ENCODE measurements at places on chromosomes 1 and 21. TPM values are rescaled to one million over a fixed set of nuclear protein-coding genes. Genes with fewer than 3 reads are reported as not detected.

- DNase-seq: no peak
Observed at GRCh38 chr21:20270365-20271055, 727.7 kb upstream of the NCAM2 start.

- DNase-seq: peak; percentile 75
Observed at GRCh38 chr1:206725109-206725963, 40.6 kb downstream of the MAPKAPK2 start.

Gene CLEC20A
- total RNA-seq: not detected

GRCh38 chr1:221310180-221310579 lies 430.9 kb downstream of the HLX start:
- no peak for DNase-seq

Gene SAMD11
- total RNA-seq: 90.7 TPM

DNA sequence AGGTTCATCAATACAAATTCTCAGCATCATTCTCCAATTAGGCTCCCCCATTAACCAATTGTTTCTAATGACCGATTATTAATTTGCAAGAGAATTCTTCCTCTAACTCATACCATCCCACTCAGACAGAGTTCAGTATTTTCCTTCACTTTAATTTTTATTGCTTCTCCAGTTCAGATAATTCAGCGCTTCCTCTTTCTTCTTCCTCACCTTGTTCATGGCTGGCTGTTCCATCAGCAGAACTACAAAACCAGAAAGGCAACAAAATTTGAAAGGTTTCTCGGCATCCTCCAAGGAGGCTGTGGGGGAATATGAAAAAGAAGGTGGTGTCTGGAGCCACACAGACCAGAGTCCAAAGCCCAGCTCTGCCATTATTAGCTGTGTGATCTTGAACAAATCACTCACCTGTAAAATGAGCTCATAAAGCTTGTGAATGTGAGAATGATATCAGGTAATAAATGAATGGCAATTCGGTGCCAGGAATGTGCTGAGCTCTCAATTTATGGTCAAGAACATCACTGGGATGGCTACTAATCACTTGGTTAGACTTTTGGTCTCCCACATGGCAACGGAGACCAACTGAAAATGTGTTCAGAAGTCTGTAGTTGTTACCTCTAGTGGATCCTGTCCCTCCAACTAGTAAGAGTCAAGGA lies 11.7 kb upstream of the ZNF436 start:
- no peak for DNase-seq

Gene LMOD1
- 75.6 TPM for total RNA-seq

Gene VAV3
- 0.86 TPM for total RNA-seq

DNA sequence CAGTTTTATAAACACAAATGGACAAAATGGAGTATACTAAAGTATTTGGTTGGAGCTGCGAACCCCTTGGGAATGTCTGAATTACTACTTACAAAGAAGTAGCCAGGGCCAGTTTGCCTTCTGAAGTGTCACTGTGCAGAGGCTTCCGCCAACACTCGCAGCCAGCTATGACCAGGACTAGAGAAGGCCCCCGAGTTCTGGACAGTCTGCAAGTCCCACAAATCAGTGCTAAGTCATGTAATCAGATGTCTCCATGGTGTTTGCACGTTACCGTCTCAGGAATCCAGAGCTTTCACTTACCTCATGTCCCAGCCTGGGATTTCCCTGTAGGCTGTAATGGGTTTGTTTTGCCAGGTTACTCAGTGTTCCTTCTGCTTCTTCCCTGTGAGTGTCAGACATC lies 106.6 kb upstream of the SPAG17 start:
- DNase-seq: no peak

Gene RIPPLY3
- not detected for total RNA-seq

DNA sequence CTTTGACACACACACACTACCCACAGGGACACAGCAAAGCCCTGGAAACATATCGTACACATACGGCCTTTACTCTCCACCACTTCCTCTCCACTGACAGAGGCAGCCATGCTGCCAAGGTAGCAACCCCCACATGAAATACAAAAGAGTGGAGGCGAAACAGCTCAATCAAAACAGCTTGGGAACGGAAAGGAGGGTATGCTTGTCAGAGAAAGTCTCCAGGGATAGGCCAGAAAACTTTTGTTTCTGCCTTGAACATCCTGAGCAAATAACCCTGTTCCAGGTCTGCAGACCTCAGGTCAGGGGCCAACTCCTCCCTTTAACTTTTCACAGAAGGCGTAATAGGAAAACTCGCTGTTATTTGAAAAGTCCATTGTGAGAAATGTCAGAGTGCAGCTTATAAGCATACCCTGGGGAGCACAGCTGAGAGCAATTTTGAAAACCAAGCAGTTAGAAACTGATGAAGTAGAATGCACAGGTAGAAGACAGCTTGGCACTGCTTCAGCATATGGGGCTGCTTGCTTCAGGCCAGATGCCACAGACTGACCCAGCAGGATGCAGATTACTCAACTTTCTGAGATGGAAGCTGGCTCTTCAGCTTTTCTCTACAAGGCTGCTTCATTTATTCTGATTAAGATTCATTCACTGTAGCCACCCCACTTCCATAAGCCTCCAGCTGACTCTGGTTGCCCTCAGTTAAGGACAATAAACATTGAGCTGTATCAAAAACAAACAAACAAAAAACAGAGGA lies 18.0 kb downstream of the KIAA0319L start:
- DNase-seq: no peak

- peak; percentile 41 for DNase-seq
Observed at GRCh38 chr1:184810735-184811343, 56.2 kb upstream of the EDEM3 start.

Gene SYT2
- total RNA-seq: 0.03 TPM

Gene C1QA
- not detected for total RNA-seq

DNA sequence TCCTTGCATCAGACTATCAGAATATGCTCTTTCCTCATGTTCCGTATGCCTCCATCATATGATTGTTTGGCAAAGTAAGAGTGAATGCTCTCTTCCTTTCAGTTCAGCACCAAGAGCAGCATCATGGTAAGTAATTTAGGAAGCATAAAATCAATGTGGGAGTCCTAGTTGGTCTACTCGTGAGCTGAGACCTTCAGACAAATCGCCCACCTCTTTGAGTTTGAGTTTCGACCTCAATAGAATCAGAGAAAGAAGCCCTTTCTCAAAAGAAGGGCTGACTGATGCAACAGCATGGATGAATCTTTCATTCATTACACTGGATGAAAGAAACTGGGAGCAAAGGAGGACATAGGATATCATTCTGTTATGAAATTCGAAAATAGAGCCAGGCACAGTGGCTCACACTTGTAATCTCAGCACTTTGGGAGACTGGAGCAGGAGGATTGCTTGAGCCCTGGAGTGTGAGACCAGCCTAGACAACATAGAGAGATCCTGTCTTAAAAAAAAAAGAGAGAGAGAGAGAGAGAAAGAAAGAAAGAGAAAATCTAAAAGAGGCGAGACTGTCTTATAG lies 112.5 kb downstream of the ZC3H11B start:
- DNase-seq: no peak

GRCh38 chr1:71014178-71014579 lies 33.4 kb downstream of the PTGER3 start:
- peak; percentile 56 for DNase-seq

Gene TFF3
- not detected for total RNA-seq

DNA sequence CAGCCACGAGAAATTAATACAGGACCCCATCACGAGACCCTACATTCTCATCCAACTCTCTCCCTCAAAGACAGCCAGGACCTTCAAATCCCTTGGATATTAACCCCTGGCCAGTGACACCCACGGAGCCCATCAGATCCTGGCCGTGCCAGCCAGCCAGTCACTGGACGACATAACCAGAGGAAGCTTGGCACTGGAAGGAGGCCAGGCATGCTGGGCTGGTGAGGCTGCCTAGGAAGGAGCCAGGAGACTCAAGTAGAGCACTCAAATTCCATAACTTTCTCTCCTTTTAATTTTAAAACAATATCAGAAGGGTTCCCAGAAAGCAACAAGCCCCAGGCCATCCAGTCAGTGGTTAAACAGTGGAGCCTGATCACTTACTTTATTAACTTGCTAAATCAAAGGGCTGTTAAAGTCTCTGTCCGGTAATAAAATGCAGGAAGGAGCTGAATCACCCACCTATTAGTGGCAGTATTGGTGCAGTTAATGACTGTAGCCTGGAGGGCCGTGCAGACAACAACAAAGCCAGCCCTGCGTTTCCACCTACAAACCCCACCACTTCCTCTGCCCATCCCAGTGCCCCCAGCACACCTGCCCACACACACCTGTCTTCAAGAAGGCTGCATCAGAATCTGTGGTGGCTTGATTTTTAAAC lies 78.0 kb downstream of the HIVEP3 start:
- DNase-seq: no peak

- peak; percentile 41 for DNase-seq
Observed at GRCh38 chr1:73839922-73840321, 358.1 kb downstream of the LRRIQ3 start.

- DNase-seq: no peak
Observed at GRCh38 chr21:36750576-36750959, 51.7 kb downstream of the SIM2 start.

DNA sequence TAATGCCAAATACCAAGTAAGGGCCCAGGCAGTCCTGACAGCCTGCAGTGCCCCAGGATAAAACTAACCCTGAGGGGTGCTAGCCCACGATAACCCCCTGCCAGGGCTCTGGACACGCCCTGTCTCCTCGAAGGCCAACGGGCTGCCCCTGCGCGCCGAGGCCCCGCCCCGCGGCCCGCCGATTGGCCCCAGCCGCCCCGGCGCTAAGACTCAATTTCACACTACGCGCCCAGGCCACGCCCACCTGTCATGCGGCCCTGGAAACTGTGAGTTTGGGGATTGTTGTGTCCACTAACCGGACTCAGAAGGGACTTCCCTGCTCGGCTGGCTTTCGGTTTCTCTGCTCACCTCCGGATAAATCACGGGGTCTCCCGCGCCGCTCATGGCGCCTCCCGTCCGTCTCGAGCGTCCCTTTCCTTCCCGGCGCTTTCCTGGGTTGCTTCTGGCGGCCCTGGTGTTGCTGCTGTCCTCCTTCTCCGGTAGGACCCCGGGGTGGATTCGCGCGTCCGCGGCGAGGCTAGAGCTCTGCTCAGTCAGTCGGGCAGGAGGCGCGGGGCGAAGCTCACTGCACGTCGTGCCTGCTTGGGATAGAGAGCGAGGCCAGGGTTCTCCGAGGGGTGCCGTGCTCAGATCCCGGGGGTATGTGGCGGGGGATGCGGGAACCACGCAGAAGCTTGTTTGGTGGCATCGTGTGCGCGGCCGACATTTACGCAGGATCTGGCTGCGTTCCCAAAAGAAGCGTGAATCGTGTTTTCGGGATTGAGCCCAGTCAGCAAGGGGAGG lies at the start of gene CR1L:
Gene CR1L, plus strand, starts transcription at position 282 of the 783 bp plus-strand sequence. Its CDS starts 101 bp downstream, at position 383.
- peak; percentile 76 for DNase-seq

DNA sequence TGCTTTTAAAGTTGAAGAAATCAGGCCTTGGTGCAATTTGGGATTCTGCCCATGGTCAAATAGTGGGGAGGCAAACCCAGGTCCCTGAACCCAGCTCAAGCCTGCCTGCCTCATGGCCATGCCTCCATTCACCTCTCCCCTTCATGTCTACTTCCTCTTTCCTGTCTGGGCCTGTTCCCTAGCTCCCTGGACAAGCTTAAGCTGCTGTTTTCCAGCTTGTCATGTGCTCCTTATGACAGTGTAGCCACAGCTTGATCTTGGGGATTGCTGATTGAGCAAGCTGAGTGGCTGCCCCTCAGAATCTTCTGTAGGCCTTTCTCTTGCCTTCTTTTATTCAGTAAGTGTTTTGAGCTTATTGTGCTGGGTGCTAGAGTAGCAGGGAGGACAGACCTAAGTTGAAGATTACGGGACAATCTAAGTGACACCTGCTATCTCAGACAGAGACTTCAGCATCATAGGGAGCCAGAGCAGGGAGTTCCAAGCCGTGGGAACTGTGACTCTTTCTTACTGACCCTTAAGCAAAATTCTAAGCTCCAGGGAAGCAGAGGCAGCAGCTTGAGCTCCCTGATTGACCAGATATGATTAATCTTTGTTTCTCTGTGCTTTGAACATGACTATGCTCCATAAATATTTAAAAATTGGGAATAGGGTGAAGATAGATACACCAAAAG lies 520 bp upstream of the MR1 start:
- peak; percentile 45 for DNase-seq

Gene LCE6A
- total RNA-seq: not detected

GRCh38 chr1:164624400-164624799 lies 65.4 kb downstream of the PBX1 start:
- no peak for DNase-seq

- DNase-seq: no peak
Observed at GRCh38 chr1:176604461-176604860, 141.5 kb downstream of the PAPPA2 start.

DNA sequence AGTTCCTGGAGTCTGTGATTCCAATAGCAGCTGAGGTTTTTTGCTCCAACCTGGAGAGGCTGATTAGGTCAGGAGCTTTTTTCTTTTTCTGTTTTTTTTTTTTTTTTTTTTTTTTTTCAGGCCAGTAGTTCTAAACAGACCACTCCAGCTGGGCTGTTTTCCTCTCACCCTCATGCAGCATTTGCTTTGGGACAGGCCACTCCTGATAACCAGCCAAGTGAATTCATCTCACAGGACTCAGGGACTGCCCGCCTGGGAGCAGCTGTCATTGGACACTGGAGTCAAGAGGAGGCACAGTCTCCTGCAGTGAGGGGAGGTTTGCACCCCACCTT lies 22.9 kb downstream of the PLXNA2 start:
- no peak for DNase-seq

DNA sequence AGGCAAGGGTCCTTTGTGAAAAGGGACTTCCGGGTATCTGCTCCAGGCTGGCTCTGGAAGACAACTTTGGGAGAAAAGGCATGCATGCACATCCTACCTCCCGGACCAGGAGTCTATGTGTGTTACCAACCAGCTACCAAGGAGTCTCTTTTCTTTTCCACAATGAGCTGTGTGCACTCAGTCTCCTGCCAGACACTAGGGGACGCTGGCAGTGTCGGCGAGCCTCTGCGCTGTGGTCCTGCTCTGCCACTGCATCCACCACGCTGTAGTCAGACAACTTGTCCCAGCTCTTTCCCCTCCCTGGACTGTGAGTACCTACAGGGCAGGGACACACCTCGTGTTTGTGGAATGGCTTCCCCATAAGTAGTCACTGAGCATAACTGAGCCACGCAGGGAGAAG lies 5.1 kb upstream of the SSR2 start:
- DNase-seq: peak; percentile 59

Gene PTCH2
- 0.66 TPM for total RNA-seq

GRCh38 chr1:15574741-15575140 lies 10.1 kb downstream of the AGMAT start:
- no peak for DNase-seq

- DNase-seq: no peak
Observed at GRCh38 chr1:53583868-53584776, 124.9 kb downstream of the DMRTB1 start.

Gene NOS1AP
- 4.9 TPM for total RNA-seq

DNA sequence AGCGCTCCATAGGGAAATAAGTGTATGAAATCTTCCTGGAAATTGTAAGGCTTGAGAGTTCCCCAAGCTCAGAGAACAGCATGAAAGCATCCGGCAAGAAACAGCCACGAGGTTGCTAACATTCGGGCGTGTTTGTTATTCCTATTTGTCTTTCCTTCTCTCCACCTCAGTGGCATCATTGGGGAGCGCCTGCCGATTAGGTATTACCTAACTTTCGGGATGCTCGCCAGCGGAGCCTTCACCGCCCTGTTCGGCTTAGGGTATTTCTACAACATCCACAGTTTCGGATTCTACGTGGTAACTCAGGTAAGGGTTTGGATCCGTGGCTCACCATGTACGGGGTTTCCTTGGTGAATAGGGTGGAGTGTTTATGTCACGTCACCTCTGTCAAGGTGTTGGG lies 25.7 kb downstream of the SLC37A1 start:
- DNase-seq: no peak

Gene CYP2J2
- 3.8 TPM for total RNA-seq

GRCh38 chr1:242525769-242526168 lies 1.3 kb upstream of the PLD5 start:
- no peak for DNase-seq

Gene IVL
- total RNA-seq: not detected

- no peak for DNase-seq
Observed at GRCh38 chr1:220290140-220290761, 18.0 kb upstream of the RAB3GAP2 start.

Gene FCRLB
- total RNA-seq: 3.0 TPM

Data from cardiac muscle cell (in vitro differentiated cells and primary cell).